Amygdala (tissue), 56 donors: ENCODE measurements at places on chromosomes 2 and 18.

GRCh38 chr18:48419277-48420022 lies 10.3 kb upstream of the ZBTB7C start:
- no peak for DNase-seq

DNA sequence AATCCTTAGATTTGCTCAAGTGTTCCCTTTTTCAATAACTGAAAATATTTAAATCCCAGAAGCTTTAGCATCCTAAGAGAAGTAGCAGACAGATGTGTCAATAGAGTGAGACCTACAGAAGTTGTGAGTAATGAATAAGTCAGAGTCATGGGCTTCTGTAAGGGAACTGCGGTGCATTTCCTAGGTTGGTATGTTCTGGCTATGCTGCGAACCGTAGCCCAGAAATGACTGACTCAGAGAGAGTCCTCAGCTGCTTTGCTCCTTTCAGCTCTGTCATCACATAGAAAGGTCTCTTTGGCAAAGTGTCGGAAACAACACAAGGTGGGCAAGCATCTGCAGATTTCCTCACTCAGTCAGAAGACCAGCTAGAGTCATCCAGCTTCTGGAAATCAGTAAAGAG lies 297.1 kb downstream of the ARHGAP15 start:
- no peak for DNase-seq

GRCh38 chr2:150698016-150698661 lies 210.7 kb upstream of the RND3 start:
- no peak for DNase-seq

GRCh38 chr2:187862715-187863114 lies 308.5 kb upstream of the TFPI start:
- DNase-seq = no peak

- no peak for DNase-seq
Measured at GRCh38 chr2:232375164-232375563, 3.4 kb upstream of the ALPP start.

DNA sequence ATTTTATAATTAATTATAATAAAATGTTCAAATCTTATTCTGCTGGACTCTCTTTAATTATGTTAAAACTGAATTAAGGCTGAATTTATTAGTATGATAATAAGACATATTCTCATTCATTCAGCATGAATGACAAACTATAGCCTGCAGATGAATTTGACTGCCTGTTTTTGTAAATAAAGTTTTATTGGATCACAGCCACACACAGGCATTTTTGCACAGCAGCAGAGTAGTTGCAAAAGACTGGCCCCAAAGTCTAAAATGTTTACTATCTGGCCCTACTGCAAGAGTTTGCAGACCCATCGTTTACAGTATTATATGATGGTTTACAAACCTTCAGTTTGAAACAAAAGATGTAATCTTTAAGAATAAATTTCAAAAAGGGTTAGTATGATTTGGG lies 58.6 kb downstream of the RMDN2 start:
- DNase-seq = no peak

- DNase-seq = no peak
Measured at GRCh38 chr2:43268066-43268953, 41.9 kb upstream of the ZFP36L2 start.

DNA sequence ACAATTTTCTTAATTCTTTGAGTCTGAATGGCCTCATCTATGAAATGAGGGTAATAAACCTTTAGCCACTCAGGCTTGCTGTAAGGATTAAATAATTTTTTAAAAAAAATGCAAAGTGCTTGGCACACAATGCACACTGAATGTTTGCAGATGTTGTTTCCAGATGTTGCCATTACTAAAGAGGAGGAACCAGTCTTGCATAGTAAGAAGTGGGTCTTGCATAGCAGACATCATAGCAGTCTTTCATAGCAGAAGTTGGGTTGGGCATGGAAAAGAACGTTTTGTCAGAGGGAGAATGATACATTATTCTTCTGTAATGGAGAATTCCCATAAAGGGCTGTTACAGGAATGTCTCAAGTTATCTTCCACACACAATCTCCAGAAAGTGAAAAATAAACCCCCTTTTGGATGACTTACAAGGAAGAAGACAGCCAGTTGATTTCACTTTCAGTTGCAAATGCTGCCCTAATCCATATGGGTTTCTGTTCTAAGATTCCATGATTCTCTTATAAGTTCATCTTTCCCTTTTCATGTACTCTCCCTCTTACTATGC lies 327.7 kb downstream of the SUCLG1 start:
- DNase-seq = no peak

DNA sequence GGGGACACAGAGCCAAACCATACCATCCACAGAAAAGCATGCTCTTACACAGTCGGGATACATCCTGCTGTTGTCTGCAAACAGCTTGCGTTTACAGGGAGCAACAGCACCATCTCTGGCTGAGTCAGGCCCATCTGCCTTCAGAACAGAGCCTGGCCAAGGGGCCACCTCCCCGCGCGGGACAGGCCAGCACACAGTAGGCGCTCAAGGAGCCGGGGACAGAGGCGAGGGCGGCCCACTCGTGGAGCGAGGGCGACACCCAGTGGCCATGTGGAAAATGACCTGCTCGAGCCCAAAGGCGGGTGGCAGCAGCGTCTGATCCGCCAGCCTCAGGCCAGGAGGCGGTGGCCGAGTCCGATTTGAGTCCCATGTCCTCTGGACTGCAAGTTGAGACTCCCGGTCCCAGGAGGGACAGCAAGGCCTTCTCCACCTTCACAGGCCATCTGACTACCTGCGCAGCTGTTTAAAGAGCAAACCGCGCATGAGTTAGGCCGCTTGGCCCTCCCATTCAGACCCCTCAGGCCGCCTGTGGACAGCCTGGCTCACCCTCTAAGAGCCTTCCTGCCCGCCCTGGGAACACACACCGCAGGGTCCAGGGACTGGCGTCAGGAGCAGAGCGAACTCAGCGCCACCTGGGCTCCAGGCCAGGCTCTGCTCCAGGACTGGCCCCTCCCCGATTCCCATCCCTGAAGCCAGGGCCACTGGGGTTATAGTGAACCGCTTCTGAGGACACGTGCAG lies 38.3 kb downstream of the TTC32 start:
- peak; percentile 58 for DNase-seq

DNA sequence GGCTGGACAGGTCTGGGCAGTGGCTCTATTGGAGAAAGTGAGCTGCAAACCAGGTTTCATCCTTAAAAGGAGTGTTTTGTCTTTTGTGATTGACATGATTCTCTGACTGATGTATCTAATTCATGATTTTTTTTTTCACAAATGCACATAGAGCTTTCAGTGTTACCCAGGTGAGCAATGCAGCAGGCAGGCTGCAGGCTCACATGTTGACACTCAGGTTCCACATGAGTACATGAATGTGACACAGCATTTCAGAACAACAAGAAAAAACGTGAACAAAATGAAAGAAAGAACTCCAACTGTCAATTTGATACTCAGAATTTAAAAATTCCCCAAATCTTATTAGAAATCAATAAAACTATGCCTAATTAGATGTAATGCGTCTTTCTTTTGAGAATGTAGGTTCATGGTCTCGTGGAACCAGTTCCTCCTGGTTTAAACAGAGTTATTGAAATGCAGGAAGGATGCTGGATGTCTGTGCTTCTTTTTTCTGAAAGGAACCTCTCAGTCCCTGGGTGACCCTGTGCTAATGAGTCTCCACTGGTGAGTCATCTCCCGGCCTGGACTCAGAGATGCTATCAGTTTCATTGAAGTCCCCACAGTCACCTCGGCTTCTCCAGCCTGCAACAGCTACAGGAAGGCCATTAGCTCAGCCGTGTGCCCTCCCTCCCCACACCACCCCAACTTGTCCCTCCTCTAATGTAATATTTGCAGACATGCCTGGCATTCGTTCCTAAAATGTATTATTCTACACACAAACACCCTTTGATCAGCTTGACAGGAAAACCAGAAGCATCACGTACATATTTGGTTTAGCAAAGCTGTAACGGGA lies 430.4 kb downstream of the LPIN1 start:
- DNase-seq = no peak

DNA sequence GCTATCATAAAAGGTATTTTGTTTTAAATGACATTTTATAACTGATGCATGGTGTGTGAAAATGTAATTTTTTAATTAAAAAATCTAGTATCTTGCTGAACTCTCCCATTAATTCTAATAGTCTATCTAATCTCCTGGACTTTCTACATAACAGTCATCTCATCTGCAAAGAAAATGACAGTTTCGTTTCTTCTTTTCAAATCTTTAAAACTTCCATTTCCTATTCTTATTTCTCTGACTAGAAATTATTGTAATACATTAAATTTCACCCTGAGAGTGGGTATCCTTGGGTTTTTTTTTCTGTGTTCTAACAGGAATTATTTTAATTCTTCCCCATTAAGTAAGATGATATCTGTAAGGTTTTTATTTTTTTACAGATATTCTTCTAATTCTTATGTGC lies 120.1 kb downstream of the KCNF1 start:
- no peak for DNase-seq

GRCh38 chr2:131046918-131047652 lies 46.2 kb downstream of the FAM168B start:
- DNase-seq = no peak

- no peak for DNase-seq
Measured at GRCh38 chr2:173400760-173401159, 46.1 kb downstream of the CDCA7 start.

GRCh38 chr2:135257383-135258090 lies 205.4 kb downstream of the RAB3GAP1 start:
- DNase-seq = no peak

- no peak for DNase-seq
Measured at GRCh38 chr2:95258271-95258670, 16.0 kb upstream of the PROM2 start.

GRCh38 chr2:120902592-120902991 lies 166.9 kb downstream of the GLI2 start:
- no peak for DNase-seq

- DNase-seq = no peak
Measured at GRCh38 chr2:230715201-230715600, 2.6 kb downstream of the CAB39 start.

DNA sequence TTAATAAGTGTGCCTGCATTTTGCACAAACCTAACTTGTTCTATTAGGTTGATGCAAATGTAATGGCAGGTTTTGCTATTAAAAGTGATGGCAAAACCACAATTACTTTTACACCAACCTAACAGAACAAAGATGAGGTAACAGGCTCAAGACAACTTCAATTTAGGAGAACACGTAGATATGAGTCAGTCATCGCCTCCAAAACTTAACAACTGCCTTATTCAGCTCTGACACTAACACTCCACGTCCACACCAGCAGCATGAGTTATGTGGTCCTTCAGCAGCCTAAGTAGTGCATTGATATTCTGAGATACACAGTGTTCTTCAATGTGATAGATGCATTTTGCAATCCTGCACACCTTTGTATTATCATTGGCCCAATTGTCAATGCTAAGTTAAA lies 1175.1 kb upstream of the ACVR2A start:
- no peak for DNase-seq

- DNase-seq = no peak
Measured at GRCh38 chr2:199460101-199460671, 2.4 kb upstream of the SATB2 start.

- no peak for DNase-seq
Measured at GRCh38 chr2:128607440-128607839, 288.8 kb upstream of the HS6ST1 start.

DNA sequence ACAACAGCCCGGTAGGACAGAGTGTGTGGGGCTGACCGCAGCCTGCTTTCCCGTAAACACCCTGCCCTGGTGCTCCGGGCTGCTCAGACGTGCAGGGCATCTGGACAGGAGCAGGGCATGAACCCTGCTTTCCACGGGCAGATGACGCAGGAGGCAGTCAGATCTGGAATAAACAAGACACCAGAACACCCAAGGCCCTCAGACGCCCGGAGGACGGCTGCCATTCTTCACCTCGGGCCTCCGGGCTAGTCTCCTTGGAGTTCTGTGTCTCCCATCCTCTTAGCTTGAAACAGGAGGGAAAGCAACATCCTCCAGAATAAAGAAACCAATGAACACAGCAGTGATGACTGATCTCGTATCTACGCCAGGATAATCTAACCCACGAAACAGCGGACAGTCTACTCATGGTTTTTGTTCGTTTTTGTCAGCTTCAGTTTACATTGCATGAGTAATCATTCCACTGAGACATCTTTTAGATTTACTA lies 7.3 kb downstream of the PXDN start:
- DNase-seq = no peak

DNA sequence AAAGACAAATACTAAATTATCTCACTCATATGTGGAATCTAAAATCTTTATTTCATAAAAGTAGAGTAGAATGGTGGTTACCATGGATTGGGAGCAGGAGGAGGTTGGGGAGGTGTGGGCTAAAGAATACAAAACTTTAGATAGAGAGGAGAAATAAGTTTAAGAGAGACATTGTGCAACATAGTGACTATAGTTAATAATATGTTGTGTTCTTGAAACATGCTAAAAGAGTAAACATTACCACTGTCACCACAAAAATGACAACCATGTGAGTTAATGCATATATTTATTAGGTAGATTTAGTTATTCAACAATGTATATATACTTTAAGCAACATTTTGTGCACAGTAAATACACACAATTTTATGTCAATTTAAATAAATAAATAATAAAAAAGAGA lies 128.5 kb upstream of the COL3A1 start:
- DNase-seq = no peak

- DNase-seq = no peak
Measured at GRCh38 chr2:233837694-233838229, 16.6 kb downstream of the HJURP start.

- no peak for DNase-seq
Measured at GRCh38 chr18:11996907-11997306, 15.6 kb downstream of the IMPA2 start.

- DNase-seq = no peak
Measured at GRCh38 chr2:83103613-83104012, 1355.5 kb downstream of the SUCLG1 start.

DNA sequence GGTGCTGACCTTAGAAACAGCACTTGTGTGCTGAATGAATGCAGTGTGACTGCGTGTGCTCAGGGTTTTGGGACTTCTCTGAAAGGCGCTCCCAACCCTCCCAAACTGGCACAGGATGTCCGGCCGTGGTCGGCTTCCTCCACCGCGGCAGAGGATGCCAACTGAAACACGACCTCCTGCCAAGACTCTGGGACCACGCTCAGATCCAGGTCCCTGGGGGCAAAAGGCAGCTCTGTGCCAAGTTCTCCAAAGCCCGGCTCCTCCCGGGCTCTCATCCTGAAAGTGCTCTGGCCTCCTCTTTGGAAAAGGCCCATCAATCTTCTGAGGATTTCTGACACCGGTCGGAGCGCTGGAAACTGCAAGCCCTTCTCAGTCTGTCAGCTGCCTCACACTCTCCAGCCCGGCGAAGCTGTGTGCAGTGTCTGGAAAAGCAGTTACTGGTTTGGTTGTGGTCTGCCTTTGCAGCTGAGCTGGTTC lies 32.3 kb upstream of the ZBTB7C start:
- DNase-seq = no peak

- no peak for DNase-seq
Measured at GRCh38 chr2:221389904-221390303, 182.2 kb downstream of the EPHA4 start.

- no peak for DNase-seq
Measured at GRCh38 chr2:159959136-159959535, 103.3 kb downstream of the PLA2R1 start.

- DNase-seq = no peak
Measured at GRCh38 chr2:9071032-9071431, 67.5 kb upstream of the MBOAT2 start.
